Uterus (tissue), 4 donors: ENCODE measurements at places on chromosomes 12 and 14. TPM values are rescaled to one million over a fixed set of nuclear protein-coding genes. Genes with fewer than 3 reads are reported as not detected.

Gene COX14
- 42.5 TPM for total RNA-seq

Gene WDR89
- 30.7 TPM for total RNA-seq

Gene DRAM1
- total RNA-seq: 7.1 TPM

Gene SOAT2
- total RNA-seq: not detected

Gene KRT83
- total RNA-seq: not detected

Gene POTEM
- total RNA-seq: not detected

Gene LYZ
- total RNA-seq: 7.4 TPM

DNA sequence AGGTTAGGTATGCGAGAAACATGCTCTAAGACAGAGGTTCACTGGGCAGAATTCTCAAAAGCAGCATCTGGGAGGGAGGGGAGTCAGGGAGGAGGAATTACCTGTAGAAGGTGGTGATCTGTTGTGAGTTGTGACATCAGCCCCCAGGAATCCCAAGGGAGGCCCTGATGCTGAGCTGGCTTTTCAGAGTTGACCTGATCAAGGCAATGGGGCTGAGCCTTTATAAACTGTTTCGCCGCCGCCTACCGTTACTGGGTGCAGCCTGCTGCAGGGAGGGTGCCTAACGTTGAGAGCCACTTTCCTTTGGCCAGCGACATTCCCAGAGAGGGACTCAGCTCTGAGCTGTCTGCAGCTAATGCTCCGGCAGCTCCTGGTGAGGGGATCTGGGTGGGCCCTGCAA, 257.9 kb upstream of the TMEM132C start:
- no peak overlapping the region for H3K27ac ChIP-seq
- H3K4me1 ChIP-seq: no peaks in the 10 kb centered on the region
- H3K36me3 ChIP-seq: no peaks in the 10 kb centered on the region
- no peaks in the 10 kb centered on the region for H3K27me3 ChIP-seq
- no peak for DNase-seq
- no peak overlapping the region for H3K4me3 ChIP-seq

- no peaks in the 10 kb centered on the region for H3K27me3 ChIP-seq
- no peak for DNase-seq
- no peaks in the 10 kb centered on the region for H3K36me3 ChIP-seq
- H3K4me1 ChIP-seq: no peaks in the 10 kb centered on the region
- H3K27ac ChIP-seq: no peak overlapping the region
Observed at GRCh38 chr12:120483621-120484020, 12.3 kb upstream of the DYNLL1 start.

GRCh38 chr12:11719678-11720099, 70.2 kb downstream of the ETV6 start:
- H3K27me3 ChIP-seq: no peaks in the 10 kb centered on the region
- H3K4me1 ChIP-seq: no peaks in the 10 kb centered on the region
- no peak for DNase-seq

DNA sequence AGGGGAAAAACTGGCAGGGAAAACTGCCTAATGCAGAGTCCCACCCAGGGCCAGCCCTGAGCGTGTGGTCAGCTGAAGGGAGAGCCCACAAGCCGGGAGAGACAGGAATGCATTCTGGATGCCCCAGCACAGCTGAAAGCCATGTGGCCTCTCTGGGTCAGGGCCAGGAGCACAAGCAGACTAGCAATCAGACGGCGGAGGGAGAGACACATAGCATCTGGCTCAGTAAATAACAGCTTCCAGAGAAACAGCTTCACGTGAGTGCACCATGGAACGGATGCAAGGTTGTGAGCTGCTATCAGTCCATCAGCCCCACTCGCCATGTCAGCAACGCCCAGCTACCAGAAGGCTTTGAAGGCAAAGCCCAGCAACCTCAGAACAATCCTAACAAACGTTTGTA, 28.2 kb upstream of the TMEM106C start:
- H3K27me3 ChIP-seq: no peaks in the 10 kb centered on the region
- no peaks in the 10 kb centered on the region for H3K4me1 ChIP-seq
- H3K36me3 ChIP-seq: no peaks in the 10 kb centered on the region
- no peak overlapping the region for H3K27ac ChIP-seq
- H3K4me3 ChIP-seq: no peak overlapping the region

GRCh38 chr14:65860956-65861611, 448.6 kb downstream of the FUT8 start:
- no peaks in the 10 kb centered on the region for H3K27me3 ChIP-seq
- no peaks in the 10 kb centered on the region for H3K36me3 ChIP-seq
- H3K27ac ChIP-seq: no peak overlapping the region
- H3K4me3 ChIP-seq: no peak overlapping the region
- H3K4me1 ChIP-seq: no peaks in the 10 kb centered on the region

- H3K4me1 ChIP-seq: no peaks in the 10 kb centered on the region
- H3K27me3 ChIP-seq: no peaks in the 10 kb centered on the region
- no peak overlapping the region for H3K27ac ChIP-seq
- no peak overlapping the region for H3K4me3 ChIP-seq
Observed at GRCh38 chr14:37054144-37054543, 118.3 kb downstream of the SLC25A21 start.

DNA sequence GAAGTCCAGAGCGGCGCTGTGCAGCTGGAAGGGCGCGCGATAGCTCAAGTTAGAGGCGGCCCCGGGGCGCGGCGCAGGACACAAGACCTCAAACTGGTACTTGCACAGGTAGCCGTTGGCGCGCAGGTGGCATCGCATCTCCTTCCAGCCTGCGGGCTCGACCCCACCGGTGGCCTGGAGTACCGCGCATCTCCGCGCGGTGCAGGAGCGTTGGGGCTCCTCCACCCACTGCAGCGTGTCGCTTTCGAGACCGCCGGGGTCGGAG, 553 bp downstream of the CLEC14A start:
- peak overlapping the region; percentile 84 for H3K27ac ChIP-seq
- no peak for DNase-seq
- H3K4me3 ChIP-seq: peak overlapping the region; percentile 38
- no peaks in the 10 kb centered on the region for H3K36me3 ChIP-seq
- H3K27me3 ChIP-seq: peaks cover 5% of the 10 kb centered on the region

DNA sequence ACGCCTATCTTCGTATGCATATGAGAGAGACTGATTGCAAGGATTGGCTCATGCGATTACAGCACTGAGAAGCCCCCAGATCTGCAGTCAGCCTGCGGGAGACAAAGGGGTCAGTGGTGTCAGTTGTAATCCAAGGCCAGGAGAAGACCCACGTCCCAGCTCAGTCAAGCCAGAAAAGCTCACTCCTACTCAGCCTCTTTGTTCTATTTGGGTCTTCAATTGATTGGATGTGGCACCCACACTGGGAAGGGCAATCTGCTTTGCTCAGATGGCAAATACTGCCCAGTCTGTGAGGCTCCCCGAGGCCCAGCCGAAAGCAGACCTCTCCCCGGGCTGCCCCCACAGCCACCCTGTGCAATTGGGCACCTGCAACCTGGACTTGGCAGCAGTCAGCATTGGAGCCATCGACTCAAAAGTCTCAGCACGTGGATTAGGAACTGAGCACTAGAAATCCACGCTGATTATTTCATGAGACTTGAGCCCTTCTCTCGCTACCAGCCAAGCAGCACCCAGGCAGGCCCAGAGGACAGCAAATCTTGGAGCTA, 39.6 kb upstream of the TMEM179 start:
- no peak overlapping the region for H3K27ac ChIP-seq
- no peaks in the 10 kb centered on the region for H3K27me3 ChIP-seq
- H3K4me3 ChIP-seq: no peak overlapping the region
- H3K4me1 ChIP-seq: no peaks in the 10 kb centered on the region
- no peak for DNase-seq
- no peaks in the 10 kb centered on the region for H3K36me3 ChIP-seq

- no peaks in the 10 kb centered on the region for H3K4me1 ChIP-seq
- no peak for DNase-seq
- no peak overlapping the region for H3K4me3 ChIP-seq
- H3K36me3 ChIP-seq: no peaks in the 10 kb centered on the region
- no peak overlapping the region for H3K27ac ChIP-seq
- no peaks in the 10 kb centered on the region for H3K27me3 ChIP-seq
Observed at GRCh38 chr12:119644930-119645329, 23.0 kb upstream of the PRKAB1 start.

- no peak for DNase-seq
- H3K27me3 ChIP-seq: no peaks in the 10 kb centered on the region
- H3K4me3 ChIP-seq: no peak overlapping the region
- no peaks in the 10 kb centered on the region for H3K4me1 ChIP-seq
- H3K36me3 ChIP-seq: no peaks in the 10 kb centered on the region
- no peak overlapping the region for H3K27ac ChIP-seq
Observed at GRCh38 chr14:67420102-67420739, 8.3 kb upstream of the PLEK2 start.

DNA sequence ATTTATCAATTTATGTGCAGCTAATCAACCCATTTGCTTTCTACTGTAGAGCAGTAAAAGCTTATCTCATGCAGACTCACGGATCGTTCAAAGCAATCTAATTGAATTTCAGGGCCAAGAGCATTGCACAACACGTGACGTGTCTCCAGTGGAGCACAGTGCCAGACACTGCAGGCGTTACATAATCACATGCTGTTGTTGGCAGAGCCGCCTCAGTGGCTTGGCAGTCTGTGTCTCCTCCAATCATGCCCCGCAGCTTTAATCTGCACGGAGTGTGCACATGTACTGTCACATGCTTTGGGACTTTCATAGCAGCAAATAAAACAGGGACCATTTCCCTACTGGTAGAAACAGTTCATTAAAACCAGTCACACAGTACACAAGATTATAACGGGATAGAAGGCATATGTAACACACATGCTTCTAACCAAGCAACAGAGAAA, 309.3 kb downstream of the ITPR2 start:
- H3K36me3 ChIP-seq: no peaks in the 10 kb centered on the region
- no peak overlapping the region for H3K4me3 ChIP-seq
- H3K4me1 ChIP-seq: no peaks in the 10 kb centered on the region
- peak overlapping the region; percentile 34 for H3K27ac ChIP-seq

DNA sequence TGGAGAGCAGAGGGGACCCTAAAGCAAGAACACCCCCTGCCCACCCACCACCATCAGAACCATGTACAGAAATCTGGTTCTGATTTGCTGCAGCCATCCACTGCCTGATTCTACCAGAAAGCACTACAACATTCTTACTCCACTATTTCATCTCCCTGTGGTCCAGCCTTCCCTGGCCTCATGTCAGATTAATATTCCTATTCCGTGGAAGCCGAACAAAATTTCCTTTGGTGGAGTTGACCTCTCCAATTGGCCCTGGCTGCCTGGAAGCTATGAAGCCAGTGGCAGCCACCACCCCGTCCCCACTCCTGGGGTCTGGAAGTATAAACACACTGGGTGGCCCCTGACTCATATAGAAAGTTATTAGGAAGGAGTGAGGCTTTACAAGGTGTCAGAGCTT, 60.2 kb downstream of the ANO2 start:
- no peak overlapping the region for H3K27ac ChIP-seq
- H3K4me3 ChIP-seq: no peak overlapping the region
- H3K4me1 ChIP-seq: no peaks in the 10 kb centered on the region
- no peaks in the 10 kb centered on the region for H3K27me3 ChIP-seq
- no peaks in the 10 kb centered on the region for H3K36me3 ChIP-seq
- DNase-seq: no peak

DNA sequence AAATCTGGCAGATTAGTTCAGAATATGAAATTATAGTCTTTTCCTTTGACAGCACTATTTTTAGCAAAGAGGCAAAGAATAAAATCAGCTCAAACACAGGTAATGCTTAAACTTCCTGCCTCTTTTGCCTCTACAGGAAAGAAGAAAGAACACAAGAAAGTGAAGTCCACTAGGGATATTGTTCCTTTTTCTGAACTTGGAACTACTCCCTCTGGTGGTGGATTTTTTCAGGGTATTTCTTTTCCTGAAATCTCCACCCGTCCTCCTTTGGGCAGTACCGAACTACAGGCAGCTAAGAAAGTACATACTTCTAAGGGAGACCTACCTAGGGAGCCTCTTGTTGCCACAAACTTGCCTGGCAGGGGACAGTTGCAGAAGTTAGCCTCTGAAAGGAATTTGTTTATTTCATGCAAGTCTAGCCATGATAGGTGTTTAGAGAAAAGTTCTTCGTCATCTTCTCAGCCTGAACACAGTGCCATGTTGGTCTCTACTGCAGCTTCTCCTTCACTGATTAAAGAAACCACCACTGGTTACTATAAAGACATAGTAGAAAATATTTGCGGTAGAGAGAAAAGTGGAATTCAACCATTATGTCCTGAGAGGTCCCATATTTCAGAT, 17.4 kb downstream of the TMPO start:
- H3K4me1 ChIP-seq: no peaks in the 10 kb centered on the region
- H3K27me3 ChIP-seq: no peaks in the 10 kb centered on the region
- H3K36me3 ChIP-seq: no peaks in the 10 kb centered on the region
- DNase-seq: no peak
- H3K27ac ChIP-seq: no peak overlapping the region

- H3K4me3 ChIP-seq: no peak overlapping the region
- H3K27ac ChIP-seq: no peak overlapping the region
- no peaks in the 10 kb centered on the region for H3K36me3 ChIP-seq
- DNase-seq: no peak
Observed at GRCh38 chr12:80241576-80242273, 142.4 kb downstream of the OTOGL start.

- no peak overlapping the region for H3K4me3 ChIP-seq
- no peaks in the 10 kb centered on the region for H3K4me1 ChIP-seq
- H3K27me3 ChIP-seq: no peaks in the 10 kb centered on the region
- H3K27ac ChIP-seq: no peak overlapping the region
Observed at GRCh38 chr12:78540606-78541336, 323.8 kb upstream of the SYT1 start.

GRCh38 chr12:104457746-104458693, 1.3 kb downstream of the CHST11 start:
- H3K4me3 ChIP-seq: peak overlapping the region; percentile 70
- H3K27ac ChIP-seq: peak overlapping the region; percentile 84
- no peaks in the 10 kb centered on the region for H3K36me3 ChIP-seq
- peak; percentile 27 for DNase-seq

- peak; percentile 49 for DNase-seq
- peaks cover 8% of the 10 kb centered on the region for H3K4me1 ChIP-seq
- no peaks in the 10 kb centered on the region for H3K36me3 ChIP-seq
Observed at GRCh38 chr12:106245767-106246166, 2.1 kb downstream of the CKAP4 start.
